HFFc6 (cell line): ENCODE measurements at places on chromosomes 6 and 20.
A peak's percentile ranks its signal among the peaks of the same experiment; 100 is the strongest.

DNA sequence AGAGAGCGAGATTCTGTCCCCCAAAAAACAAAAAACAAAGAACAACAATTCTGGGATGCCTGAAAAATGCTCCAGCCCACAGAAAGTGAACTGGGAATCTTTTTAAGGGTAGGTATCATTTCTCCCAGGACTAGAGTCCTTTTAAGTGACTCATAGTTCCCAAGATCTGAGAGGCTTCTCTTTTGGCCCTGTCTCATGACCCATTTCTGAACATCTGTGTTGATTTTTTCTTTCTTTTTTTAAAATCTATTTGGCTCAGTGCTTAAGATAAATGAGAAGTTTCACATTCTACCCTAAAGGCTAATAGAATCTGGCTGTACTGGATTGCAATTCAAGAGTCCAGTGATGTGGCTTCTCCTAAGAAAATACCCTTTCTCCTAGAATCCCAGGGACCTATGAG, 217.6 kb upstream of the FOXQ1 start:
- peaks cover 12% of the 10 kb centered on the region for H3K27me3 ChIP-seq
- H3K36me3 ChIP-seq: no peaks in the 10 kb centered on the region
- H3K4me3 ChIP-seq: no peak overlapping the region
- peak; percentile 30 for DNase-seq
- H3K27ac ChIP-seq: no peak overlapping the region
- peaks cover 10% of the 10 kb centered on the region for H3K4me1 ChIP-seq

GRCh38 chr20:33881989-33882388, 70.8 kb downstream of the CHMP4B start:
- H3K27me3 ChIP-seq: peaks cover 16% of the 10 kb centered on the region
- peaks cover 14% of the 10 kb centered on the region; the same call in 1 of the 2 replicates for H3K4me1 ChIP-seq
- no peak overlapping the region for H3K4me3 ChIP-seq
- no peak for DNase-seq
- H3K27ac ChIP-seq: no peak overlapping the region
- H3K36me3 ChIP-seq: peaks cover 14% of the 10 kb centered on the region

DNA sequence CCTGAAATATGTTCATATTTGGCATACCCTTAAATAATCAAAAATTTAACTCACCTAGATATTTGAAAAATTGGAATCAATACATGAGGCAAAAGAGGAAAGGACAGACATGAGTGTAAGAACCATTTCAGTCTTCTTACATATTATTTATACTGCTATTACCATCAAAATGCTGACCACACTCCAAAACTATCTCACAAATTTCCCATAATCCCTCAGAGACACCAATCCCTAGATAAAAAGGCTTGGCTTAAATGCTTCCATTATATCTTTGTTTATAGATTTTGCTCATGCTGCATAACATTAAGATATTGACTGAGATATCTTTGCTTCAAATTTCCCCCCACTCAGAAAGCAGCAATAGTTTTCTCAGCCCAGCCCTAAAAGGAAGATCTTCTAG, 11.7 kb upstream of the NT5DC1 start:
- H3K4me1 ChIP-seq: peaks cover 49% of the 10 kb centered on the region
- no peak for DNase-seq
- peaks cover 8% of the 10 kb centered on the region for H3K36me3 ChIP-seq
- H3K27ac ChIP-seq: peak overlapping the region; percentile 9; the same call in 1 of the 2 replicates
- no peak overlapping the region for H3K4me3 ChIP-seq

GRCh38 chr6:119170447-119171087, 92.1 kb upstream of the FAM184A start:
- no peak overlapping the region for H3K27ac ChIP-seq
- no peak overlapping the region for H3K4me3 ChIP-seq
- H3K4me1 ChIP-seq: no peaks in the 10 kb centered on the region
- H3K27me3 ChIP-seq: peaks cover 2% of the 10 kb centered on the region; the same call in 1 of the 2 replicates
- DNase-seq: no peak

DNA sequence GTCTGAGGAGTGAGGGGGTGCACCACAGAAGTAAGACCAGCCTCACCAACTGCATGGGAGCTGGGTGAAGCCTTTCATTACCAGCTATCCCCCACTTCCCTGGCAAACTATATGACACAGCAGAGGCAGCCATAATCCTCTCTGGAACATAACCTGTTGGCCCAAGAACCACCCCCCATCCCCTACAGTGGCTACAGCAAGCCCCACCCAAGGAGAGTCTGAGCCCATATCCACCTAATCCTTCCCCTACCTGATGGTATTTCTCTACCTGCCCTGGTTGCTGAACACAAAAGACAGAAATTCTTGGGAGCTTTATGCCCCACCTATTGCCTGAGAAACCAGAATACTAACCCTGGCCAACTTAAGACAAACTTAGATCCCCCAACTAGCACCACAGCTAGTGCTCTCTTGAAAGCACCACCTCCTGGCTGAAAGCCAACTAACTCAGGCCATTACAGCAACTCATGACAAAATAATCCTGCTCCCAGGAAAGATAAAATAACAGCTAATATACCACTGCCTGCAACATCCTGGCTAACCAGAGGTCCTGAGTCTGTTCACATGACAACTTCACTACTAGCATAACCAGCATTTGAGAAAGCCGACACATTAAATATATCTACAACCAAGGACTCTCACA, 11.2 kb downstream of the RNGTT start:
- H3K4me3 ChIP-seq: no peak overlapping the region
- no peaks in the 10 kb centered on the region for H3K27me3 ChIP-seq
- H3K4me1 ChIP-seq: peaks cover 12% of the 10 kb centered on the region
